ENCODE measurements at places on chromosomes 13 and 19.

GRCh38 chr19:29834991-29835846 is 23.4 kb downstream of the CCNE1 start:
- DNase-seq = no peak

DNA sequence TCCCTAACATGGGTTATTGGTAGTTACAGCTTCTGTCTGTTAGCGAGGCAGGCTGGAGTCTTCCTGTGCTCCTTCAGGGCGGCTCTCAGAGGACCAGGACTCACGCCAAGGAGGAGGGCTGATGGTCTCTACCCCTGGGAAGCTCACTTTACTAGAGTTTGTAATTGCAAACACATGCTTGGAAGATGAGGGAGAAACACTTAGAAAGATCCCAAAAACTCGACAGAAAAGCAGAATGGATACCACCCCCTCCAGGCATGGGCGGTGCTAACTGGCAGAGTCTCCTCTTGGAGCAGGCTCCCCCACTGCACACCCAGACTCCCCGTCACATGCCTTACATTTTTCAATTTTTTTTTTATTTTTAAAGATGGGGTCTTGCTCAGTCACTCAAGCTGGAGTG is 62.0 kb downstream of the PARP4 start:
- DNase-seq = no peak

DNA sequence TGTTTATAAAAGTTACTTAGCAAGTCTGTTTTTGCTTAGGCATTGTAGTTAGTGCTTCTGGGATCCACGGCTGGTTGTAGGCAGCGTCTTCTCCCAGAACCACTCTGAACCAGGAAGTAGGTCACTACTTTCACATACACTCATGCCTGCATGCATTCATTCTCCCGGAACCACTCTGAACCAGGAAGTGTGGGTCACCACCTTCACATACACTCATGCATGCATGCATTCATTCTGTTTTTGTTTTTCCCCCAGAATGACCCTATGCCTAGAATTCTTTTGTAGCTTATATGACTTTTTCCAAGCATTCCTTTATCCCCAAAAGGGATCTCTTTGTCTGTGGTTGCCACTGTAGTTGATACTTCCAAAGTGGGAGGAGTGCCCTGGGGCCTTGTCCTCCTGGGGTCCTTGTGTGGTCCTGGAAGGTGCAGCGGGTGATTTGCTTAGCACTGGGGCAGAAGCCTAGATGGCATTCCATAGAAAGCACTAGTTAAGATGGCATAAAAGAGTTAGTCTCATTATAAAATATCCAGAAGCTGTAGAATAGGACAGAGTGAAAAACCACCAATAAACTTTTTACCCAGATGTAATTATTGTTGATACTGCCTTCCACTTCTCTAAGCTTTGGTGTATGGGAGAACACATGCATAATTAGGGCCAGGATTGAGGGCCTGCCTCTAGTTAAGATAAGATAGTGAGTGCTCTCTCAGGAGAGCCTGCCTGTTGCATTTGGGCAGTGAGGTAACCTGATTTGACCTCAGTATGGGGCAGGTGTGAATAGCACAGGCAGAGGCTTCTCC is 68.6 kb upstream of the TEX29 start:
- DNase-seq = no peak

DNA sequence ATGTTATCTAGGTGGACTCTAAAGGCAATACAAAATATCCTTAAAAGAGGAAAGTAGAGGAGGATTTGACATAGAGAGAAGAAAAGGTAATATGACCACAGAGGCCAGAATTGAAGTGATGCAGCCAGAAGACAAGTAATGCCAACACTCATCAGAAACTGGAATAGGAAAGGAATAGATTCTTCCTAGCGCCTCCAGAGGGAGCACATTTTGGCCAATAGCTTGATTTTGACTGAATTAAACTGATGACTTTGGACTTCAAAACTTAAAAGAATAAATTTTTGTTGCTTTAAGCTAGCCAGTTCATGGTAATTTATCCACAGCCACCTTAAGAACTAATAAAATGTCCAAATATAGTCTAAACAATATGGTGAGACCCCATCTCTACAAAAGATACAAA is 1921.9 kb downstream of the OLFM4 start:
- no peak for DNase-seq

GRCh38 chr13:24615911-24616472 is 64.2 kb upstream of the ATP12A start:
- DNase-seq = no peak

GRCh38 chr13:45821811-45822210 is 29.7 kb downstream of the SIAH3 start:
- DNase-seq = no peak

- DNase-seq = no peak
These were observed 495 bp downstream of the DCLK1 start for GRCh38 chr13:36130552-36131221.

DNA sequence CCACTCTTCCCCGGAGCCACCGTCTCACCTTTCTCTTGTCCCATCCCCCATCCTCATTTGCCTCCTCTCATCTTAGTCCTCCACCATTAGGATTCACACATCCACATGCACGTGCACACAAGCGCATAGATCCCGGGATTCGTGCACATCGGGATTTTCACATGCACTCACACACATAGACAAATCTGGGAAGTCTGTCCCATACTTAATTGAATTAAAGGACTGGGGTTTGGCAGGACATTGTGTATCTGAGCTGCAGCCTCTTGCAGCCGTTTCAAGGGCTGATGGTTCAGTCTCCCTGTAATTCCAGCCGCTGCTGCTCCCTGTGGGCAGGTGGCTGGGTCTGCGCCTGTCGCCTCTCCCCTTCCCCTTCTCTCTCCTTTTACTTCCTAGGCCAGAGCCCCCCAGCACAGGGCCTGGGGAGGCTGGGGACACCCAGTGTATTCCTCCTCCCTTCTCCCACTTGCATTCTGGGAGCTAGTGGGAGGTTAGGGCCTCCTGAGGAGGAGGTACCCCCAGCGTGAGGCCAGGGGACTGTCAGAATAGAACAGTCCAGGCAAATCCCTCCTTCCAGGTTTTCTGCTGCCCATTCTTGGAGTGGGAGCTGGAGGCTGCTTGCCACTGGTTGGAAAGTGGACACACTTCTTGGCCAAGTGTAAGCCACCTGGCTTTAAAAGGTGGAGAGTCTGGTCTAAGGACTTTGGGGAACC is 43.6 kb downstream of the LYL1 start:
- DNase-seq = no peak

- no peak for DNase-seq
These were observed 219.2 kb upstream of the IRS2 start for GRCh38 chr13:110005563-110005962.

DNA sequence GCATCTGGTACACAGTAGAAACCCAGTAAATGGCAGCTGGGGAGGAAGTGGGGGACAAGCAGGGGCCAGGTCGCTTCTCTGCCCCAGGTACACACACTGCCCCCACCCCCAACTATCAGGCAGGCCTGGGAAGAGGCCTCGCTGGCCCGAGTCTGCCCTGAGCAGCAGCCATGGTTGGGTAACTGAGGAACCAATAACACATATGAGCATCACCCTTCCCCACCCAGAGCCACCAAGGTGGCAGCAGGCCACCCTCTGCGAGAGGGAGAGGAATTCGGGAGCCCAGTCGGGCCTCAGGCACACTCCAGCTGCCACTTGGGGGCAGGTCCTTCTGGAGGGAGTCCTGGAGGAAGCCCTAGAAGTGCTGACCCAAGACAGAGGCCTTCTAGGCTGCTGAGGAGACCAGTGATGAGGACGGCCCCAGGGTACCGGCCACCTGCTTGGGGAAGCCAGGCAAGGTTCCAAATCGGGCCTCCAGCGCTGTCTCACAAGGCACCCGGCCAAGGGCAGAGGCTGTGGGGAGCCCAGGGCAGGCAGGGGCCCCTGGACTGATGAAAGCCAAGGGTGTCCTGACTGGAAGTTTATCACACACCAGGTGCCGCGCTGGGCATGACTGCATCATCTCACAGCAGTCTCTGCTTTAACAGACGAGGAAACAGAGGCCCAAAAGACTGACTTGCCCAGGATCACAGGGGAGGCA is 14.0 kb upstream of the KPTN start:
- no peak for DNase-seq

DNA sequence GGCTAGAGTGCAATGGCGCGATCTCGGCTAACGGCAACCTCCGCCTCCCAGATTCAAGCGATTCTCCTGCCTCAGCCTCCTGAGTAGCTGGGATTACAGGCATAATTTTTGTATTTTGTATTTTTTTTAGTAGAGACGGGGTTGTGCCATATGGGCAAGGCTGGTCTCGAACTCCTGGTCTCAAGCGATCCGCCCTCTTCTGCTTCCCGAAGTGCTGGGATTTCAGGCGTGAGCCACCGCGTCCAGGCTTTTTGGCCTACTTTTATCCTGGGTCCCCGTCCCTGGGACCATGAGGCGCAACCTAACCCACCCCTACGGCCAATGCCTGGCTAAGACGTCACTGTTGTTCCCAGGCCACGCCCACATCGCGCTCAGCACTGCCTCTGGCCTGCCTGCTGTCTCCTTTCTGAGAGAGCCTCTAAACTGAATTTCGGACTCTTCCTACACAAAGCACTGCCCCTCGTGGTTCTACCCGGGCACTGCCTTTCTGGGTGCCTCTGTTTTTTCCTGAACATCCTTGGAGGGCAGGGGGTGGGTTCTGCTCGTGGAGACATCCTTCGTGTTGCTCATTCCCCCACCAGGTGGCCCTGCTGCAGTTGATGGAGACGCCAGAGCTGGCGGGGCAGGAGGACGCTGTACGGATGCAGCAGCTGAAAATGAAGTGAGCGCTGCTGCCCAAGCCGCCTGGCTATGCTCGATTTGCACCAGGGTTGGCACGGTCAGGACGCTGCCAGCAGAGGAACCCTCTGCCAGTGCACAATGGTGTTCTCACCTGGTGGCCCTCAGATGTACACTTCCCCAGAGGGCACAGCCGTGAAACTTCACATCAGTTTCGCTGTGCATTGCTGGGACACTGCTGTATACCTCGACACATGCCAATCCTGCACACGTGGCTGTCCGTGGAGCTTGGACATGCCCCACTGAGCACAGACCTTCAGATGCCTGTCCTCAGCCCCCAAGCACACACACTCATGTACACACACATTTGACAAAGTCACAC is 2.0 kb downstream of the REX1BD start:
- DNase-seq = no peak

GRCh38 chr13:59734393-59734792 is 429.3 kb downstream of the DIAPH3 start:
- DNase-seq = no peak

DNA sequence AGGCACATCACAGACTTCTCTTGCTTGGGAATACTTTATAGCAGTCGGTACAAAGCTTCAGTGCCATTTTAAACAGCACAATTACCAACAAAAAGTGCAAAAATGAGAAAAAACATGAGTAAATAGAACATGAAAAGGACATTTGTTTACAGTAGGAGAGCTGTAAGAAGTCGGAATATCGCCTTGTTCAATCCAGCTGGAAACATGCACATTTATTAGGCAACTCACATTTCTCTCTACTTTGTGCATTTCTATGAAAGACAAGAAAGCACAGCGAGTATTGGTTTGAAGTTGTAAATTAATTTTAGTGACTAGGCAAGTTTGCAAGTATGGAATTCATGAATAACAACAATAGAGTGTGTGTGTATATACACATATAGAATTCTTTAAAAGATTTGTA is 484.7 kb downstream of the DACH1 start:
- DNase-seq = no peak

DNA sequence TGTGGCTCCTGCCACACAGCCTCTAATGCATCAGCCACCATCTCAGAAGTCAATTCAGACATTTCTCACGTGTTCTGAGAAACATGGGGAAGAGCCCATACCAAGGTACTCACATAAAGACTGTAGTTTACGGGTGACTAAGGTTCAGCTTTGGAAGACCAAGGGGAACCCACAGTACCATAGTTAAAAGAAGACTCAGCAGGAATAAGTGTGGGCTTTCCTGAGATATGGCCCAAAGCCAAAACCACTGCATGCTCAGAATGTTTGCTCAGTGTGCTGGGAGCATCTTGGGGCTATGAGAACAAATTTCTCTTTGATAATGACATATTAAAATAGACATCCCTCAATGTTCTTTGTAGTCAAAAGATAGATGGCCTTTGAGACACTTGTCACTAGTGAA is 283.8 kb downstream of the DCT start:
- DNase-seq = no peak

- no peak for DNase-seq
These were observed 1.4 kb upstream of the PRKD2 start for GRCh38 chr19:46718157-46718933.

GRCh38 chr13:33678906-33679657 is 138.9 kb upstream of the RFC3 start:
- no peak for DNase-seq

DNA sequence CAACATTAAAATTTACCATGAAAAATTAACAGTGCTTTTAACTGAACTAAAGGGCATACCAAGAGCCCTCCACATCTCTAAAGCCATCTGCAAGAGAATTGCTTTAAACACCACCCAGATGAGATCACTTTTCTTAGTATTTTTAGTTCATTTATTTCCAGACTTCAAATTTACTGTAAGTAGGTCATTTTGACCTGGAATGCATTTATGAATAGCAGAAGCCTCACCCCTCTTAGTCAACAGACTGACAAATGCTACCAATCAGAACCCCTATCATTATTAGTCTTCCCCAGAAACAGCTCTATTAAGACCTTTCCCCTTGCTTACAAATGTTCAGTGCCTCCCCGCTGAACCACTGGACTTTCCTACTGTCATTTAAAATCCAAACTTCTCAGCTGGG is 27.3 kb downstream of the RUBCNL start:
- no peak for DNase-seq

GRCh38 chr13:80577926-80578670 is 237.2 kb upstream of the SPRY2 start:
- DNase-seq = no peak

DNA sequence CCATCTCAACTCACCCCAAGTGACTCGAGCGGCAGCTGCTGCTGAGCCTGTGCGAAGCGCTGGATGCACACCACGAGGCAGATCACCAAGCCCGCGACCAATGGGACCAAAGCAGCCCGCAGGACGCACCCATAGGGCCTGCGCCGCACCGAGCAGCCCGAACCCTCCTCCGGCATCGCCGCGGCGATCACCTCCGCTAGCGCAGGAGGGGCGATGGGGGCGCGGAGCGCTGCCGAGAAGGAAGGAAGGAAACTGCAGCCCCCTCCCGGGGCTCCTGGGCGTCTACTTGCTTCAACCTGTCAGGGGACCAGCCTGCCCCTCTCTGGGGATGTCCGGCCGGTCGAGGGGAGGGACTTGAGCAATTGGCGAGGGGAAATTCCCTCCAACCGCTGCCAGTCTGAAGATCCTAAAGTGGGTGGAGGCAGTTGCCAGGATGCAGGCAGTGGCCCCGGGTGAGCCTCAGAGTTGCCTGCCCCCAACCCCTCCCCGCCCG is at the start of gene CD70:
Gene CD70 (minus strand): TSS at position 324 of the 493 bp plus-strand sequence. CDS start 148 bp downstream, at position 176.
- no peak for DNase-seq

DNA sequence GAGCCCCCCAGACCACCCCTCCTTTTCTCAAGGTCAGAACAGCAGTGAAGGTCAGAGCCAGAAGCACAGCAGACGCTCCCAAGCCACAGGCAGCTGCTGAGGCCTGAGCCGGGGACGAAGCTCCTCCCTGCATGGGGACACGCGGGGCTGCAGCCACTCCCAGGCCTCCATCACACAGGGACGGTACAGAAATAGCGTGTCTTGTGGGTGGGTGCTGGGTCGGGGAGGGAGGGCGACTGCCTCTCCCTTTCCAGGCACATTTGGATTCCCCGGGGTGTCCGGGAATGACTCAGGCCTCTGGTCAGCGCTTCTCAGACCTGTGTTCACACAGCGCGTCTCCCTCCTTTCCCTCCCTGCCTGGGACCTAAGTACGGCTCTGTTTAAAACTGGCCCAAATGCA is 33.2 kb downstream of the RASA3 start:
- no peak for DNase-seq

All from NCI-H2107 (cell line).